ENCODE measurements at places on chromosomes 4 and X. TPM values are rescaled to one million over a fixed set of nuclear protein-coding genes. Genes with fewer than 3 reads are reported as not detected.

The MAGEA9B gene
- total RNA-seq, result not detected

The FRMPD3 gene
- total RNA-seq, result not detected

The SATL1 gene
- not detected for total RNA-seq

The MAP3K15 gene
- total RNA-seq, result not detected

The H2BW2 gene
- total RNA-seq, result not detected

The CTAG2 gene
- total RNA-seq, result not detected

The PIGA gene
- 7.6 TPM for total RNA-seq

The AMOT gene
- total RNA-seq, result 0.23 TPM

The APLN gene
- total RNA-seq, result 0.83 TPM

The IL13RA2 gene
- 2.3 TPM for total RNA-seq

The EFHC2 gene
- 0.08 TPM for total RNA-seq

The CHRNA9 gene
- total RNA-seq, result not detected

The KIF4A gene
- total RNA-seq, result 5.2 TPM

The FREM3 gene
- total RNA-seq, result not detected

The GPRIN3 gene
- total RNA-seq, result 0.90 TPM

The TBC1D19 gene
- 11.8 TPM for total RNA-seq

Data from smooth muscle cell of the coronary artery (primary cell).